Left lobe of liver (tissue), 2 donors: ENCODE measurements at places on chromosomes 7 and 10. TPM values are rescaled to one million over a fixed set of nuclear protein-coding genes. Genes with fewer than 3 reads are reported as not detected.

Gene AGAP6
- 10.6 TPM for total RNA-seq

GRCh38 chr7:24366876-24367275 lies 82.9 kb downstream of the NPY start:
- DNase-seq = no peak

DNA sequence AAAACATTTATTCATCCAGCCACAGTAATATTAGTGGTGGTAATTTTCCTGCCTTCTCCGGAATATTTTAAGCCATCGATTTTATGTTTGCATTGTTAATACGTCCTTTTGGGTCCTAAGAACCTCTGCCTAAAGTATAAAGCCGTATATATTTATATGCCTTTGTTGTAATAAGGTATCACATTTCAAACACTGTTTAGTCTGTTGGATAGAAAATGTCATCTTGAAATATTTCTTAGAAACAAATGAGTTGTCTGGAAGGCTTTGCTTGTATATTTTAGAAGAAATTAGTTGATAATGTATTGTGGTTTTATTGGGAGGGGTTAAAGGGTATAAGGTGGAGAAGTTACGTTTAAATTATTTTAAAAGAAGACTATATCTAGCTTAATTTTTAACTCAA lies 11.1 kb downstream of the PRPF18 start:
- DNase-seq = no peak

- DNase-seq = no peak
Observed at GRCh38 chr10:12769323-12770044, 232.0 kb downstream of the CCDC3 start.

Gene DENND2A
- total RNA-seq = 2.5 TPM

Gene MCM7
- total RNA-seq = 17.7 TPM

DNA sequence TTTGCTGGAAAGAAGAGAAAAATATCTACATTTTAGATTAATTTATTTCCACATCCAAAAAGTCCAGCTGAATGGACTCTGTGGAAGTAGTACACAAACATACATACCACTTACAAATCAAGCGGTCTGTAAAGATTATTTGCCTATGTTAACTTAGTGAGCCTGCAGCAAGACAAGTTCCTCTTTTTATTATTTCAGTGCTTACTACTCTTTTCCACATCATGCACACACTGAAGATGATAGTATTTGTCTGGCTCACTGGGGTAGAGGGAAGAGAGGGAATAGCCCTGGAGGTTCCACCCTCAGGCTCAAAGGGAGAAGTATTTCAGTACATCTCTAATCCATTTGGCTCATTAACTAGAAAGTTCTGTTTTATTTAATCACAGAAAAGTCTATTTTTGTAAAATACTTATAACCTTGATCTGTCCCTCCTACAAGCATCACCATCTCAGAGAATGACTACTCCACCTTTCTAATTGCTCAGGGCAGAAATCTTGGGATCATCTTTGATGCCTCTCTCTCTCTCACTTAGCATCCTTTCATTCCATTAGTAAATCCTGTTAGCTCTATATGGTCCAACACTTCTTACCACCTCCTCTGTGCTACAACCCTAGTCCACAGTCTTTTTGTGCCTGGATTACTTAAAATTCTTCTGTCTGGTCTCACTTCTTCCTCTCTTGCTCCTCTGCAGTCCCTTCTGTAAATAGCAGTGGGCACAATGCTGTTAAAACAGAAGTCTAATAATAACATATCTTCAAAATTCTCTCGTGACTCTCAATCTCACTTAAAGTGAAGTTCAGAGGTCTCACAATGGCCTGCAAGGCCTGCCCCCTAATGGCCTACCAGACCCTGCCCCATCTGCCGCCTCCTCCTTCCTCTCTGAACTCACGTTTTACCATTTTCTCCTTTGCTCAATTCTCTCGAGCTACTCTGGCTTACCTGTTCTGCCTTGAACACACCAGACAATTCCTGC lies 64.3 kb upstream of the CCDC6 start:
- no peak for DNase-seq

GRCh38 chr7:88071994-88072714 lies 138.1 kb downstream of the ADAM22 start:
- no peak for DNase-seq

GRCh38 chr10:80472234-80473095 lies 18.4 kb downstream of the TSPAN14 start:
- no peak for DNase-seq

Gene PAPOLB
- not detected for total RNA-seq

- DNase-seq = no peak
Observed at GRCh38 chr10:33152146-33152545, 182.3 kb downstream of the NRP1 start.

DNA sequence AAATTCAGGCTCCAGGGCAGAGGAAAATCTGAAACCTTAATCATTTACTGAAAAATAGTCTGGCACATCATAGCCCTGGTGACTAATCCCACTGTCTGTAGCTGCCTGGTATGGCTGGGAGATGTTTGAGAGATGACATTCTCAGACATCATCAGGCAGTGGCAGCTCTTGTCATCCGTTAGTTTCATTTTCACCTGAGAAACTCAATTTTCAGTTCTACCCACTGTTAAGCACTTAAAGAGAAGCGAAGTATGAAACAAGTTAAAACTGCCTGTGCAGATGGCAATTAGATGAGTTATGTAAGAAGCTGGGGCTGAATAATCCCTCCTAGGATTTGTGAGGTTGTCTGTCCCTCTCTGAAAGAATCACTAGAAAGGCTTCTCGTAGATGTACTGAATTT lies 150.2 kb downstream of the NSUN6 start:
- DNase-seq = no peak

- DNase-seq = no peak
Observed at GRCh38 chr7:116736927-116737715, 65.1 kb downstream of the MET start.

- no peak for DNase-seq
Observed at GRCh38 chr7:80584778-80585177, 53.7 kb upstream of the CD36 start.

GRCh38 chr7:74258639-74259038 lies 4.4 kb upstream of the RFC2 start:
- no peak for DNase-seq

GRCh38 chr7:100431286-100431735 lies 1.7 kb downstream of the MEPCE start:
- DNase-seq = no peak

DNA sequence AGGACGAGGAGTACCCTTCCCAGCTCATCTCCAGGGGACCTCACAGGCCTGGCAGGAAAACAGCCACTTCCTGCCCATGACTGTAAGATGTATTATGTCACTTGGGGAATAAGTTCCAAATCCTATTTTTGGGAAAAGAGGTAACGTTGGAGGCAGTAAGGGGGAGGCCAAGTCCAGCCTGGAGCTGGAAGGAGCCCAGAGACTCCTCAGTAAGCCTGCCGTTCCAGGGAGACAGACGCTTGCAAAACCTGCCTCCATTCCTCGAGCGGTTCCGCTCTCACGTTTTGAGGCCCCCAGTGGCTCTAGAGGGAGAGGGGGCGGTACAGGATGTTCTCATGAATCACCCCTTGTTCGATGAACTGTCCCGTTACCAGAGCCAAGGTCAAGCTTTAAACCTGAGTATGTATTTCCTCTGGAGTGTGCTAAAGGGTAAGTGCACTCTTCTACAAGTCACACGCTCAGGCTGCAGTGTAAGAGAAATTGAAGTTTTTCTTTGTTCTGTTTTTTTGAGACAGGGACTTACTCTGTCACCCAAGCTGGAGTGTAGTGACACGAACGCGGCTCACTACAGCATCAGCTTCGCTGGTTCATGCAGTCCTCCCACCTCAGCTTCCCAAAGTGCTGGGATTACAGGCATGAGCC lies 45.5 kb upstream of the CYTH3 start:
- no peak for DNase-seq

DNA sequence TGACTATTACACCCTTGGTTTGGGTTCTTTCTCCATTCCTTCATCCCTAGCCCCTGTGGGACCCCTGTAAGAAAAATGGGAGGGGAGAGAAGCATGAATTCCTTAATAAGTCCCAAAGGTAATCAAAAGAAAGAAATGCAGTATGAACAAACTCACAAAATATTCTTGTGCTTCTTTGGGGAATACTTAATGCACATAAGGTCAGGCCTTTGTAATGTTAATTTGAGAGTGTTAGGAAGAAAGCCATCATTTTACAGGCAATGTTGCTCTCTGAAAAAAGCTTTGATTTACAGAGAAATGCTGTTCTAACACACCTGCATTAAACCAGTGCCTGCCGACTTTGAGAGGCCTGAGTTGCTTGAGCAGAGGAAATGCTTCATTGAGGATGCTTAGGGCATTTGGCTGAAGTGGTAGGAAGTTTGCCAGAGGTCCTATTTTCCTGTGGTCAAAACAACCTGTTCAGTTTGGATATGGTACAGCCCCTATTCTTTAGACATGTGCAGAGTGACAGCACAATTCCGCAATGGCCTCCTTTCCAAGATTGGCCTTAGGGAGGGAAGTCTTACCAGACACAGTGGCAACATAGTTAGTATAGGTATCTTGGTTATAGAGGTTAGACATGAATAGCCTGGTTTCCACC lies 643.4 kb downstream of the AUTS2 start:
- no peak for DNase-seq

GRCh38 chr7:80708123-80708522 lies 69.7 kb downstream of the CD36 start:
- no peak for DNase-seq

DNA sequence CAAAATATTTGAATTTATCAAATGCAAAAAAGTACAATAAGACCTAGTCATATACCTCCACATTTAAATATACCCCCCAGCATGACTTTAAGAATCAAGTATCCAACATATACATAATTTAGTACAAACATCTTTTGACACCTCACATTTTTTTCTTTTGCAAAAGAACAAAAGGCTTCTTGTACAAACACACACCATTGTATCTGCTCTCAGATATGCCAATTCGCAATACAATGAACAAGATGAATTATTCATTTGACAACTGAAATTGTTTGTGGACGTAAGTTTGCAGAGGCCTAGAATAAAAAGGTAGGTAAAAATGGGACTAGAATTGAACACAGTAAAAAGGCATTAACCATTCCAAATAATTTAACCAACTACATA lies 154.4 kb downstream of the CACNA2D1 start:
- DNase-seq = no peak

DNA sequence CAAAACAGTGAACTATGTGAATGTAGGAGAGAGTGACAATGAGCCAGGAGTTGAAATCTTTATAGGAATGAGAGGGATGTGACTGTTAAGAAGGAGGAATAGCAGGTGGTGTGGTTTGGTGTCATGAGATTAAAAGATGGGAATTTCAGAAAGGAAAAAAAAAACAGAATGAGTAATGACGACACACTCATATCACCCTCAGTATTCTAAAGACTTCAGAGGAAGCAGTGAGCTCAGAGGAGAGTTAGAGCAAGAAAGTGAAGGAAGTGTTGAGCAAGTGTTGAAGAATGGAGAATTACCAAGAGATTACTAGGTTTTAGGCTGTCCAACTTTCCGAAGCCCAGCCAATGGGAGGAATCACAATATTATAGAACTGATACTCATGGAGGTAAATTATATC lies 220.5 kb upstream of the HGF start:
- no peak for DNase-seq

- DNase-seq = no peak
Observed at GRCh38 chr7:26657206-26657641, 207.2 kb downstream of the SKAP2 start.

DNA sequence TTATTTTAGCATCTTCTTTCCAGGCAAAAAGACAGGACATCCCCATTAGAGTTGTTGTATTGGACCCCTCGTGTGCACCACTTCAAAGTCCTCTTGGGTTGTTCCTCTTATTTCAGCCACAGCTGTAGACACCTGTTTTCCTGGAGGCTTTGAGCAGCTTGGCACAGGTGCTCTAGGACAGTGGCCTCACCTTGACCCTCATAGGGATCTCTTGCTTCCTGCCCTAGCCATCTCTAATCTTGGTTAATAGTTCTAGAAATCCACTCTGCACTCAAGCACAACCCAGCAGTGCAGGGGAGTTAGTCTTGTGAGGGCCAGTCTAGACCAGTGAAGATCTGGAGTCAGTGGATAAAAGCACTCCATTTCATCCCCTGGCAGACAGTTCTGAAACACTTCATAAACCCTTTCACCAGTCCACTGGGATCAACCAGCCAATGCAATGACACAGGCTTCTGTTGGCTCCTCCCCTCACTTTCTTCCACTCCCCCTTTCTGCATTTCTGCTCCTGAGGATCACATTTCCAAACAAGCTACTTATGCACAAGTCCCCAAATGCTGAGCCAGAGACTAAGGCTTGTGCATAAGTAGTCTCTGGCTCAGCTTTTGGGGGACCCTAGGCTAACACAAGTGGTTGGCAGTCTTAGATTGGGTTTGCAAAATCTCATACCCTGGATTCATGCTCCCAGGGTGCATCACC lies 131.5 kb upstream of the LAMB4 start:
- DNase-seq = no peak

DNA sequence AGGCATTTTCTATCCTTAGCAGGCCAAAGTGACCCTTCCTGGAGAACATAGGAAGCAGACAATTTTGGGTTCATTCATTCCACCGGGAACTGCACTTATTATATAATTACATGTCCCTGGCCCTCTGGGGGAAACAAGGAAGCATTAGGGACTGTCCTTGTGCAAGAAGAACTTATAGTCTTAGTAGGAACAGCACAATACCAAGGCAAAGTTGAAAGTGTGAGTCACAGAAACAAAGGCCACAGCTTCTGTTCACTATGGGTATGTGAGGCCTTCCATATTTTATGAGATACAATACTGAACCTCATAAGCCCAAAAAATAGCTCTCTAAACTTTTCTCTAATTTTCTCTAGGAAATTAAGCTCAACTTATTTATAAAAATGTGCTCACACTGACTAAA lies 18.4 kb upstream of the AKR1B10 start:
- DNase-seq = no peak

DNA sequence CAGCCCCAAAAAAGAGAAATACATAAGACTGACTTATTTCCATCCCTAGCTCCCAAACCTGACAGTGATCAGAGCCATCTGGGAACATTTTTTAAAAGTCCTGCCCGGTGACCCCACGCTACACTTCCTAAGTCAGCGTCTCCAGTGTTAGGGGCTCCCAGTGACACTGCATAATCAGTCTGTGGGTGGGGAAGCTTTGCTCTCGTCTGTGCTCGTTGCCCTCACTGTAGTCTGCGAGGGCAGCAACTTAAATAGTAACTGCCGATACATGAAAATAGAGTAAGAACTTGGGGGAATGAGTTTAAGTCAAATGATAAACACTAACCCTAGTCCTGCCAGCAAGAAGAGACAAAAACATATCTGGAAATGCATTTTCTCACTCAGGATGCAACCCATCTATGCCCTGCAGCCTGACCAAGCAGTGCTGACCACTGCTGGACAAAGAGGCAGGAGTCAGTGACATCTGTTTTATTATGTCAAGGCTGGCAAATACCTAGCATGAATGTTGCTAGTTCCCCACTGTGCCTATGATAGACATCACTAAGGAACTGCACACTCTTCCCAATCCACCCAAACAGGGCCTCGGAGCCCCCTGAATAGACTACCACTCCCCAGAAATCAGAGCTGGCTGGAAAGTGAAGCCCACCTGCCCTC lies 18.7 kb downstream of the ERCC6 start:
- DNase-seq = no peak
